RKO (cell line): ENCODE measurements at places on chromosomes 1 and 21.
A peak's percentile ranks its signal among the peaks of the same experiment; 100 is the strongest.

GRCh38 chr21:20789729-20790500, 208.3 kb upstream of the NCAM2 start:
- DNase-seq, result no peak

DNA sequence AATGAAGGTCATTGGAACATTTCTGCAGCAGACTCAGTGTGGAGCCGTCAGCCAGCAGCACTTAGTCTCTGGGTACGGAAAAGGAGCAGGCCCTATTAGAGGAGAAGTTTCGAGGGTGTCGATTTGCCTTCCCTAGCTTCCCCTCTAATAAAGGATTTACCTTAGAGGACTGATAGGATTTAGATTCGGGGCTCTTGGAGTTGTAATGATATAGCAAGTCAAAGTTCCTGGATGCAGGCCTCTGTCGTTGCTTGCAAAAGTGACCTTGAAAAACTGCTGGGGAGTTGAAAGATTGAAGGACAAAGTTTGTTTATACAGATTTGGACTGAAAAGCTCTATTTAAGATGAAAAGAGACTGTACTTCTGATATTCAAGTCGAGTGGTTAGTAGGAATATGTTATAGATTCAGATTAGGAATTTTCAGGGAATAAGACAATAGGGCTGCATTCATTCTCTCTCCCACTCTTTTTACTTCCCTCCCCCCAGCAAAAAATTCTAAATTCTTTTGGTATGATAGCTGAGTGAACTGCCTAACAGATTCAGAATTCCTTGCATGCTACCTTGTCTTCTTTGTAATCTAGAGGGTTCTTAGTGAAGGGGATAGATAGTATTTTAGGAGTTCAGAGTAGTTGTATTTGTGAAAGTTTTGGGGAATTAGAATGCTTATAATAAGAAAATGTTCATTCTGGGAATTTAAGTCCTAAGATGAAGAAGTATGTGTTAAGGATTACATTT, 19.2 kb downstream of the NFYC start:
- DNase-seq, result no peak

GRCh38 chr1:173496757-173497320, 19.7 kb downstream of the PRDX6 start:
- no peak for DNase-seq

- DNase-seq, result no peak
Observed at GRCh38 chr1:235646463-235646862, 3.1 kb downstream of the GNG4 start.

DNA sequence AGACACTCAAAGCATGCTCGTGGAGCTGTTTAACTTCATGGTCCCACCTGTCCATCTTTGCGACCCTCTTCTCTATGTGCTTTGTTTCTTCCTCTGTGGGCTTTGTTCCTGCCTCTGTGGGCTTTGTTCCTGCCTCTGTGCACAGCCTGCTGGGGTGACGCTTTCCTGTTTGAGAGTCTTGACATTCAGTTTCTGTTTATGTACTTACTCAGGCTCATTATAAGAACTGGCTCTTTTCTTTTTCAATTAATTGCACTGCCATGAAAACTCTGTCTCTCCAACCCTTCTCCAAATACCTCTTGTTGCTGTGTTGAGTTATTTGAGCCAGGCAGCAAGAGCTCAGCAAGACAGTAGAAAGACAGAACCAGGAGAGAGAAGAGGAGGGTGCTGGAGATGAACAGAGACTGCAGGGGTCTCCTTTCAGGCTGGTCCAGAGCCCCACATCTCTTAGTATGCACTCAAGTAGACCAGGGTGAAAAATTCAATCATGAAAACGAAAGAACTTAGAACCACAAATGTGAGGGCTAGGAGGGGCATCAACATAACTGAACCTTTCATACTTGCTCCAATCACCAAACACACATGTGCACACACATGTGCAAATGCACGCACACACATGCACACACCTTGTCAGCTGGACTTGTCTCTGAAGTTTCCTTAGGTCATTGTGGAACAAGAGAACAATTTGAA, 88.3 kb upstream of the SGIP1 start:
- no peak for DNase-seq

- DNase-seq, result no peak
Observed at GRCh38 chr1:165686121-165686970, 12.0 kb downstream of the ALDH9A1 start.

DNA sequence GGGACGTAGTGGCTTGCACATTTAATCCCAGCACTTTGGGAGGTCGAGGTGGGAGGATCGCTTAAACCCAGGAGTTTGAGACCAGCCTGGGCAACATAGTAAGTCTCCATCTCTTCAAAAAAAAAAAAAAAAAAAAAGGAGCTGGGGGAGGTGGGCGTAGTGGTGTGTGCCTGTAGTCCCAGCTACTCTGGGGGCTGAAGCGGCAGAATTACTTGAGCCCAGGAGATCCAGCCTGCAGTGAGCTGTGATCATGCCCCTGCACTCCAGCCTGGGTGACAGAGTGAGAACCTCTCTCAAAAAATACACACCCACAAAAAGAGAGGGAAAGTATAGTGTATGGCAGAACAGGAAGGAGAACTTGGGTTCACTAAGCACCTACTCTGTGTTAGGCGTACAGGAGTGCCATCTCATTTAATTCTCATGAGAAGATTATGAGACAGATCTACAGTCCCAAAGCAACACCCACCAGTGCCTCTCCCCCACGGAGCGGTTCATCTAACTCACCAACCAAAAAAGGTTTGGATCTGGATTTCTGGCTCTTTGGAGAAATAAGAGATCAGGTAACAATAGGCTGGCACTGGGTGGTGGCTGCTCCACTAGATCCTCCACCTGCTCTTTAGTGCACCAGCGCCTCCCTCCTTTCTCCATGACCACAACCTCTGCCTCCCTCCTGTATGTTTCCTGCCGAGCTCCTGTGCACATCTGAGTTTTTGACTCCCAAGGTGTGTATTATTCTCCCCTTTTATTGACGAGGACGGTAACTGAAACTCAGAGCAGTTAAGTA, 1.4 kb upstream of the TRAF5 start:
- DNase-seq, result no peak

DNA sequence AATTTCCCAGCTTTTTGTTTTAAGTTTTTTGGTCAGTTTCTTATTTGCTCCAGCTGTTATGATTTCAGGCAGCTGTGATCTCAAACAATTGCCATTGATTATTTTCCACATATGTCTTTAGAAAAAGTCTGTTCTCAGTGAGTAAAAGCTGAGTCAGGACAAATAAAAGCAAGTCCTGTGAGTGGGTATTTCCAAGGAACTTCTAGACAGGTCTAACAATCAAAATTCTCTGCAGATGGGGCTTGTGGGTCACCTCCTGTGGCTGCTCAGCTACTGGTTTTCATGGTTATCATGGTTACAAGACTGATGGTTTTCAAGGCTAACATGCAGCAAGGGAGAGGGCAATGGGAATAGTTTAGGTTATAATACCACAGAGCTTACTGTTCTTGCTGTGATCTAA, 585.7 kb downstream of the LMO4 start:
- no peak for DNase-seq

- peak; percentile 16 for DNase-seq
Observed at GRCh38 chr1:200279810-200280411, 129.9 kb downstream of the ZNF281 start.

DNA sequence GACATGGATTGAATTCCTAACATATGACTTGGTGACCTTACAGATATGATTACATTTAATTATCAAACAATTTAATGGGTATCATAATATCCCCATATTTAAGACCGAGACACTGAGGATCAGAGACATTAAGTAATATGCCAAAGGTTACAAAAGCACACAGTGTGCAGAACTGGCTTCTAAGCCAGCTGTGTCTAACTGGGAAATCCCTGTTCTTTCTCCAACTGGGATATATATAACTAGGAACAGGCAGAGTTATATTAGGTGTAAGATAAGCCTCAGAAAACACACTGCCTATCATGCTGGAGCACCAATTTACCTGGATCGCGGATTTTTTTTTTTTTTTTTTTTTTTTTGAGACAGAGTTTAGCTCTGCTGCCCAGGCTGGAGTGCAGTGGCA, 88.3 kb upstream of the ADGRL2 start:
- DNase-seq, result no peak
